ENCODE measurements at places on chromosomes 5 and 9.

DNA sequence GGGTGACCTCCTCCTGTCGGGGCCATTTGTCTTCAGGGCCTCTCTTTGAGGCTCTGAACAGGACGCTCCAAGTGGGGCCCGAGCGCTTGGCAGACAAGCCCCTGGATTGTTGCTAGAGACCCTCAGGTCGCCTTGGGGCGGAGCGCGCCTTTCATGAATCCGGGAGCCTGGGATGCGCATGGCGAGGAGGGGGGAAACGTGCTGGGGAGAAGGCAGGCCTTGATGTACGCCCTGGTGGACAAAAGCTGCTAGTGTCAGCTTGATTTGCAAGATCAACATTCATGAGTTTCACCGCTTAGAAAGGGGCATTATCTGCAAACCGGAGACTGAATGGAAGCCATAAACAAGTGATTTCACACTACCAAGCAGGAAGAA, 226.3 kb downstream of the SMARCA2 start:
- no peak for DNase-seq

GRCh38 chr5:156383510-156384265, 56.7 kb downstream of the SGCD start:
- DNase-seq = no peak

GRCh38 chr9:33137781-33138264, 29.3 kb downstream of the B4GALT1 start:
- no peak for DNase-seq

- no peak for DNase-seq
Measured at GRCh38 chr5:150069672-150070627, 16.4 kb downstream of the CSF1R start.

DNA sequence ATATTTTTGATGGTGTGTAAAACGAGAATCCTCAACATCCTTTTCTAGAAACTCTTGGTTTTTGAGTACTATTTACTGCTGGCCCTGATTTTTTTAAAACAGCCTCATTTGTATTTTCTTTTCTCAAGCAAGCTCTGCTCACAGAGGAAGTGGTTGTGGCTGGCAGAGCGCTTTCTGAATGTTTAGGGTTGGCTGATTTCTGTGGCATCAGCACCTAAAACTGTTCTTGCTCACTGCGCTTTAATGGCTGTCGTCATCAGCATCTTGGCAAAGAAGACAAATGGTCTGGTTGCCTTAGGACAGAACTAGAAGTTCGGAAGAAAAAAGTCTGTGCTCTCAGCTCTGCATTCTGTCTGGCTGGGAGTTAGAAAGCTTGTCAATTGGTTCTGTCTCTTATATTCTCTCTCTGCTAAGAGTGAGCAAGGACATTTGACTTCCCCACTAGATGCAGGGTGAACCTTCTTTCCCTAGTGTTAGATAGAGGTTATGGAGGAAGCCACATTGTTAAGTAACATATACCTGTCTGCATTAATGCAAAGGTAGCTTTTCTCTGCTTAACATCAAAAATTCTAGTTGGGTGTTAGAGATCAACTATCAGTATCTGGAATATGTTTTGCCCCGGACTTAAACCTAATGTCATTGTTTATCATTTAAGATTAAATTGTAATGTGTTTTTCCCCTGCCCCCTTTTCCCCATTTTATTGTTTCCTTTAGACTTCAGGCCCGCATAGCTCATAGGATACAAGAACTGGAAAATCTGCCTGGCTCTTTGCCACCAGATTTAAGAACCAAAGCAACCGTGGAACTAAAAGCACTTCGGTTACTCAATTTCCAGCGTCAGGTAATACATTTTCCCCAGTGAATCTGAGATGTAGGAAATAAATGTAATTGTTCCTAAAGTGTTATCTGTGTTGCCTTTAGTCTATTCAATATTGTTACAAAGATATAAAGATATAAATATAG, 39.0 kb downstream of the SMARCA2 start:
- no peak for DNase-seq

DNA sequence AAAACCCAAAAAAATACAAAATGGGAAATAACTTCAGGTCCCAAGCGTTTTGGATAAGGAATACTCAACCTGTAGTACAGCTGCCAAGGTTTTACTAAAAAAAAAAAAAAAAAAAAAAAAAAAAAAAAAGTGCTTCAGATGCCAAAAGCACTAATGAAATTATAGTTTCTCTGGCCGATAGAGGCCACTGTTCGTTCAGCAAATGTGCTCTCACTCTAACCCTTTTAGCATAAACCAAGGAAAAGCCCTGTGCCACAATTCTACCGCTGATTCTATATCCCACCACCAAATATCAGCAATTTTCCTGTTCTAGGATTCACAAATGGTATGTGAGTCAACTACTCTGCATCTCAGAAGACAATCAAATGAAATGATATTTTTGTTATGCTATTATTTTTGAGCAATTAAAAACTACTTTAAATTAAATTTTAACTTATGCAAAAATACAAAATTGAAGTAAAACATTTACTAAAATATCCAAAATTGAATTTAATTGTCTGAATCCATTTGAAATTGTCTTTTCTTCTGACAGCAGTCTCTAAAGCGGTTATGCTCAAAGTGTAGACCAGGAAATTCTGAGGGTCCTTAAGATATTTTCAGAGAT, 79.8 kb downstream of the RICTOR start:
- DNase-seq = peak; percentile 46

DNA sequence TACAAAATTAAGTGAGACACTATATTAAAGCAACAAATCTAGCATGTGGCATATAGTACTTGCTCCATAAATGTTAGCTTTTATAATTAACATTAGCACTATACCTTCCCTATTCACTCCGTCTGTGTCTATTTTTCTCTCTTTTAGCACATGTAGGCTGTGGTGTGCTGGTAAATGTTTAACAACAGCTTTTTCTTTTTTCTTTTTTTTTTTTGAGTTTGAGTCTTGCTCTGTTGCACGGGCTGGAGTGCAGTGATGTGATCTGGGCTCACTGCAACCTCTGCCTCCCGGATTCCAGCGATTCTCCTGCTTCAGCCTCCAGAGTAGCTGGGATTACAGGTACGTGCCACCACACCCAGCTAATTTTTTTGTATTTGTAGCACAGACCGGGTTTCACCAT, 62.1 kb downstream of the SPRY4 start:
- DNase-seq = no peak

DNA sequence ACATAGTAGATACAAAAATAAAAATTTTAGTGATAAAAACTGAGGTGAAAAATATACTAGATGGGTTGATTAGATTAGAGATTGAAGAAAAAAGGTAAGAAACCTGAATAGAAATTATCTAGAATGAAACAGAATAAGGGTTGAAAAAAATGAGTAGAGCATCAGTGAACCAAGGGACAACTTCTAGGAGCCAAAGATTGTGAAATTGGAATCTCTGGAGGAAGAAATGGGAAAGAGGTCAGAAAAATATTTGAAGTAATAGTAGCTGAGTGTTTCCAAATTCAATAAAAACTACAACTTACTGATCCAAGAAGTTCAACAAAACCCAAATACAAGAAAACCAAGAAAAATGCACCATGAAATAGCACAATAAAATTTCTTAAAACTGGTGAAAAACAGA, 116.6 kb upstream of the STARD4 start:
- DNase-seq = no peak

DNA sequence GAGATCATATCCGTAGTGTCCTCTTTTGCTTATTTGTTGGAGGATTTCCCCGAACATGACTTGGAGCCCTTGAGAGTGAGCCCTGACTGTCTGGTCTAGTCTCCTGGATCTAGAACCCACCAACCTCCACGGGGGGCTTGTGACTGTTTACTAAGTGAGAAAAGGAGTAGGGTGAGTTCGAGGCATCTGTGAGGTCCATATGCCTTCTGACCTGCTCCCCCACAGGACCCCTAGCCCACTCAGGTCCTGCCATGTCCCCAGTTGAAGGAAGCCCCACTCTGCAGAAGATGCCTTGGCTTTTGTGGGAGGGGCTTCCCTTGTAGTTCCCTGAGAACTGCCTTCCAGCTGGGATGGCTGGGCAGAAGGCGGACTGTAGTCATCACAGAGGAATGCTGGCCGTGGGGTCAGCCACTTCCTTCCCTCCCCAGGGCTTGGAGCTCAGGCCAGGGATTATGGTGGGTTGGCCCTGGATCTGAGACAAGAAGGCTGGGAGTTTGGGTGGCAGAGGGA, 7.0 kb upstream of the IRF1 start:
- no peak for DNase-seq

GRCh38 chr5:18238321-18238720, 604.1 kb downstream of the TAF11L14 start:
- no peak for DNase-seq

- DNase-seq = no peak
Measured at GRCh38 chr5:75337366-75338021, 474 bp downstream of the HMGCR start.

DNA sequence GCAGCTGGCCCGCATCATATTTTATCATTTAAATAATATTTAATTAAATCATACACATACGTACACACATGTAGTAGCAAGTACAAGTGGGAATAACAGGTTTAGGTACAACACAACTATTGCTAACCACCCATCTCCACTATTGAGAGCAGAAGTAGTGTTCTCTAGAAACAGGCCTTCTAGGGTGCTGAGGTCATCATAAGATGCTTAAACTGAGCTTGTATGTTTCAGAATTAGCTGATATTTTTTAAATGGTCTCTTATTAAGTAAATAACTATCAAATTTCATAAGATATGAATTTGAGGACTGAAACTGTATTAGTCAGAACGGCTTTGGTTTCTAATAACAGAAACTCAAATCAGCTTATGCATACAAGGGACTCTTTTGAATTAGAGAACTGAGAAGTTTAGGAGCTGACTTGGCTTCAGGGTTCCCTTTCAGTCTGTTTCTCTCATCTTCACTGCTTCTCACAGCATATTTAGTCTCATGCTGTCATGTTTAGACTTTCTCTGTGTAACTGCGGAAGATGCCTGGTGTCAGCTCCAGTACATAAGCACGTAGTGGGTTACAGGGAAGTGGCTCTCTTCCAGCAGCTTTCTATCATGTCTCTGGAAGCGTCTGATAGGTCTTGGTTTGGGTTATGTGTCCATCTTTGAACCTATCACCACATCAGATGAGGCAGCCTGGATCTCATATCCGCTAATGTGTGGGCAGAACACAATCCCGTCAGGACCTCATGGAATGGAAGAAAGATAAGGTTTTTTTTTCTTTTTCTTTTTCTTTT, 25.0 kb upstream of the OCLN start:
- no peak for DNase-seq

DNA sequence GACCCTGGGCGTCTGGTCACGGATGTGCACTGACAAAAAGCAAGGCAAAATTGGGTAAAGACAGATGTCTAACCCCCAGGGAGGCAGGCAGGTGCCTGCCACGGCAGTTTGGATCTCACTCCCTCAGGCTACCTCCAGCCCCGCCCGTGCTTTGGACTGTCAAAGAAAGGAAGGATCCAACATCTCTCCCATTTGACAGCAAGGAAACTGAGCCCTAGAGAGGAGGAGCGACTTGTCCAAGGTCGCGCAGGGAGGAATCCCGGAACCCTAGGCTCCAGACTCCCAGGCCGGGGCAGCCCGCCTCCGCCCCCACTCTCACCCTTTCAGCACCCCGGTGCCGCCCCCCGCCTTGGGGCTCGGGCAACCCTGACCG, 376 bp downstream of the GOLGA1 start:
- DNase-seq = no peak

- DNase-seq = no peak
Measured at GRCh38 chr9:30574355-30575151, 1809.9 kb upstream of the ACO1 start.

- no peak for DNase-seq
Measured at GRCh38 chr9:99907208-99907532, 716 bp downstream of the STX17 start.

DNA sequence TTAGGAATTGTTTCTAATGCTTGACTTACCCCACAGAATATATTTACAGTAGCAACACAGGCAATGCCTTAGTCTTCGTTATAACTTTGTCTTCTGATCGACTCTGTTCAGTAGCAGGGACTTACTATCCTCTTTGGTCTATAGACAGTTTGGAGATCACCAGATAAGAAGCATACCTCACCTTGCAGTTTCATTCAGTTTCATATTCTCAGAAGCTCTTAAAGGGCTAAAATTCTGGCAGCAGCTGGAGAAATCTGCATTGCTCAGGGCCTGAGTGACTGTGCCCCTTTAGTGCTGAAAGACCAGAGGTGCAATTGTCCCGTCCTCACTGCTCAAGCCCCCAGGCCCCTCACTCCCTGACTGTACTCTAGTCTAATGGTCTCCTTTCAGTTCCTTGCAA, 26.0 kb downstream of the ZBTB43 start:
- DNase-seq = no peak

DNA sequence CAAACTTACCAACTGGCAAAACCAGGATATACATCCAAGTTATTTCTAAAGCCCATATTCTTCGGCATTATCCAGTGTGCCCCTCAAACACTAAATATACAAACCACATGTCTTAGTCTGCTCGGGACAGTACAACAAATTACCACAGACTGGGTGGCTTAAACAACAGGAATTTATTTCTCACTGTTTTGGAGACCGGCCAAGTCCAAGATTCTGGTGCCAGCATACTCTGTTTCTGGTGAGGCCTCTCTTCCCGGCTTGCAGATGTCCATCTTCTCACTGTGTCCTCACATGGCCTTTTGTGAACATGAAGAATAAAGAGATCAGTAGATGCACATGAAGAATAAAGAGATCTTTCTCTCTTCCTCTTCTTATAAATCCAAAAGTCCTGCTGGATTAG, 12.9 kb upstream of the SLCO6A1 start:
- no peak for DNase-seq

- no peak for DNase-seq
Measured at GRCh38 chr5:2929779-2930178, 178.3 kb upstream of the IRX2 start.

DNA sequence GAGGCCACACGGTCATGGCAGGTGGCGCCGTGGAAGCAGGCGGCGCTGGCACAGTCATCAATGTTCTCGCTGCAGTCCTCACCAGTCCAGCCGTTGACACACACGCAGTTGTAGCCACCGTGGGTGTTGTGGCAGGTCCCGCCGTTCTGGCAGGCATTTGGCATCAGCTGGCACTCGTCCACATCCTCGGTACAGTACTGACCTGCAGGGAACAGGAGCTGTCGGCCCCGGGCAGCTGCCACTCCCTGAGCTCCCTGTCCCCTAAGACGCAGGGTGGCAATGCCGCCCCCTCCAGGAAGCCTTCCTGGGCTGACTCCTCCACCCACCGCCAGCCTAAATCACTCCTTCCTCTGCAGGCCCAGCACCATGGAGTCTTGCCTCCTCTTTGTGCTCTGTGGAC, 27.2 kb downstream of the NOTCH1 start:
- no peak for DNase-seq

DNA sequence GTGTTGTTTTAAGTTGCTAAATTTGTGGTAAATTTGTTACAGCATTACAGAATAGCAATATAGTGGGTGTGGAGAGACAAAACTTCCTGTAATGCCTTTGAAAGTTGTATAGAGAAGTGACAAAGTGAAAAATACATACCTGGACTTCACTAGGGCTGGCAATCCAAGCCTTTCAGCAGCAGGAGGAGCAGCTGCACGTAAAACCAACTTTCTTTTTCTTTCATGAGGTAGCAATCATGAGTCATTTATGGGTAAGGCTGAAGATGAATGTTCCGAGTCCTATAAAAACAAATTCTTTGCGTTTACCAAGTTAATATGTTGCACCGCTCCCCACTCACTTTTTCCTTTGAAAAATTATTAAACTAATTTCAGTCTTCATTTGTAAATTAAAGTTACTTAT, 1138.2 kb downstream of the TAF11L14 start:
- no peak for DNase-seq
